ENCODE measurements at places on chromosomes 4 and X. TPM values are rescaled to one million over a fixed set of nuclear protein-coding genes. Genes with fewer than 3 reads are reported as not detected.

- DNase-seq: no peak
Observed at GRCh38 chr4:106985830-106986229, 50.3 kb downstream of the DKK2 start.

ING2 gene
- total RNA-seq: 8.1 TPM

GRCh38 chr4:38297061-38297460 is 336.9 kb downstream of the PTTG2 start:
- DNase-seq: no peak

MAGEB10 gene
- not detected for total RNA-seq

GRCh38 chr4:174910271-174910670 is 7.9 kb upstream of the ADAM29 start:
- no peak for DNase-seq

DNA sequence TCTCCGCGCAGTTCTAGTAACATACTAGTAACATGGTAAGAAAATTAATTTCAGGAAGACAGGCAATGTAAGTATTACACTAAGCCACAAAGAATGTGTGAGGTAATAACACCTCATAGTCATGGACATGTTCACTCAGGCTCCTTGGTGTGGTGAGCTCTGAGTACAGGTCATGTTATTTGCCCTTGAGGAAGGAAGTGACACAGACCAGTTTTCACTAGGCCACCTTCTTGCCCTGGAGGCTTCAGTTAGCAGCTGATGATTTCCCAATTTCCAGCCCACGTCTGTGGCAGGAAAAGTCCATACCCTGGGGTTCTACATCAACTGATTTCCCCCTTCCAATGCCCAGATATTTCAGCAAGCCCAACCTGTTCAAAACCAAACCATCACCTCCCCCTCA is 6.7 kb downstream of the APOO start:
- DNase-seq: no peak

GRCh38 chr4:93730251-93730650 is 98.3 kb upstream of the ATOH1 start:
- no peak for DNase-seq

DNA sequence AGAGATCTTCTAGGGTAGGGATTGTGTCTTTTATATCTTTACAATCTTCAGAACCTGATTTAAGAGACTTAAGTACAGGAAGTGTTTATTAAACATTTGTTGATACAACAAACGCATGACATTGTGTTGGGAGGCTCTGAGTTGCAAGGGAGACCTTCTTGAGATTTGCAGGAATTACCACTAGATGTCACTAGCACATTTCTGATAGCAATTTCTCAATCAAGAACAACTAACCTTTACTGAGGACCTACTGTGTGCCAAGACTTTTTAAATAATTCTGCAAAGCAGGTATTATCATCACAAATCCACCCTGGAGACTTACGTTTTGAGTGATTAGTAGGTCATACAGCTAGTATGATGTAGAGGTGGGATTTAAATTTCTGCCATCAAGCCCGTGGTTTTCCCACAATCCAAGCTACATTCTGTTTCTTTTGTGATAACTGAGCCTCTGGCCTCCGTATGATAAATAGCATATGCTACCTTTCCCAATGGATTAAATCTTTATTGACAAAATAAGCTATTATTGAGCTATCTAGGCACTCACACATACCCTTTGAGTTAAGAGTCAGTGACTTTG is 986.0 kb downstream of the CCSER1 start:
- no peak for DNase-seq

GRCh38 chr4:39043861-39044363 is 11.7 kb upstream of the TMEM156 start:
- no peak for DNase-seq

DNA sequence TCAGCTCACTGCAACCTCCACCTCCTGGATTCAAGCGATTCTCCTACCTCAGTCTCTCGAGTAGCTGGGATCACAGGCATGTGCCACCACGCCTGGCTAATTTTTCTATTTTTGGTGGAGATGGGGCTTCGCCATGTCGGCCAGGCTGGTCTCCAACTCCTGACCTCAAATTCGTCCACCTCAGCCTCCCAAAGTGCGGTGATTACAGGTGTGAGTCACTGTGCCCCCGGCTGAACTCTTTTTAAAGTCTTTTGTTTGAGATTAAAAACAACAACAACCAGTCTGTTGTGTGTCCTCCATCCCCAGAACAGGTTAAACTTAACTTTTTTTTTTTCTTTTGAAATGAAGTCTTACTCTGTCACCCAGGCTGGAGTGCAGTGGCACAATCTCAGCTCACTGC is 36.3 kb upstream of the RBPJ start:
- no peak for DNase-seq

- DNase-seq: no peak
Observed at GRCh38 chr4:52202931-52203330, 151.8 kb downstream of the SPATA18 start.

- no peak for DNase-seq
Observed at GRCh38 chr4:152690706-152691651, 11.2 kb upstream of the TMEM154 start.

GAGE12F gene
- total RNA-seq: not detected

DNA sequence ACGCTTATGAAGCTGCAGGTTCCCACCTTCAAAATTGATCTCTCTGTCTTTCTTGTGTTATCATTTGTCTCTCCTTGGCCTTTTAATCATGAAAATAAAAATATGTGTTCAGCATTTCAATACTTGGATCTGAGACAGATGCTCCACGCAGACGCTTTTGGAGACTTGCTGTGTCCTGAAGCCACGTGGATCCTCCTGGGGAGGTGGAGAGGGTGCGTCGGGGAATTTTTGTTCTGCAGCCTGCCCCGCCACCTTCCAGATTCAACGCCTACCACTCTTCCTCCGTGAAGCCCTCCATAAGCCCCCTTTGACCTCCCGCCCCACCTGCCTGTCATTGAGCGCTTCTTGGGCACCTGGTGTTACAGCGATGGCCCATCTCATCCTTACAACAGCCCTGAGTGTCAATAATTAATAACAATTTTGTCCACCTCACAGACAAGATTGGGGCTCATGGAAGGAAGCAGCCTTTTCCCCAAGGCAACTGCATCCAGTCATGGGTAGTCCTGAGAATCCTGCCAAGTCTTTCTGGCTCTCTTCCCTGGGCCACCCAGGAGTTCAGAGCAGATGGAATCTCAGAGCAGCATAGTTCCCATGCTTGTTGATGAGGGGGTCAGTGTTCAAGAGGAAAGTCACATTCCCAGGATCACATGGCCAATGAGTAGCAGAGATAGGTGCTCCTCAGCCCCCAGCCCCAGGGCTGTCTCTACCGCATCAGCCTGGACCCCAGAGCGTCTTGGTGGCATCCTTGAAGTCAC is 172.6 kb upstream of the PSAPL1 start:
- DNase-seq: no peak

DNA sequence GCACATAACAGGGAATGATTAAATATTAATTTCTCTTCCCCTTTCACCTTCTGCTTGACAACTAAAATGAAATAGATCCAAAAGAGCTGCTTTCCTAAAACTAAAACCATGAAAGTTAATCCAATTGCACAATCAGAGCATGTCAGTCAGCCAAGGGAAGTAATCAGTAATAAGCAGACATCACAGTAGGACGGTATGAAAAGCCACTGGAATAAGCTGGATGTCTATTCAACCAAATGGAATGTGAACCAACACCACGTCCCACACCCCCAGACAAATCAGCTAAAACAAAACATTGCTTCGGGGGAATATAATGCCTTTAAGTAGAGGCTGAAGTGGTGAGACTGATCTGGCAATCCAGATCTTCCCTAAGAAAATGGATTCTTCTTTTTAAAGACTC is 859.4 kb upstream of the FTHL17 start:
- no peak for DNase-seq

SSX2 gene
- total RNA-seq: not detected

DNA sequence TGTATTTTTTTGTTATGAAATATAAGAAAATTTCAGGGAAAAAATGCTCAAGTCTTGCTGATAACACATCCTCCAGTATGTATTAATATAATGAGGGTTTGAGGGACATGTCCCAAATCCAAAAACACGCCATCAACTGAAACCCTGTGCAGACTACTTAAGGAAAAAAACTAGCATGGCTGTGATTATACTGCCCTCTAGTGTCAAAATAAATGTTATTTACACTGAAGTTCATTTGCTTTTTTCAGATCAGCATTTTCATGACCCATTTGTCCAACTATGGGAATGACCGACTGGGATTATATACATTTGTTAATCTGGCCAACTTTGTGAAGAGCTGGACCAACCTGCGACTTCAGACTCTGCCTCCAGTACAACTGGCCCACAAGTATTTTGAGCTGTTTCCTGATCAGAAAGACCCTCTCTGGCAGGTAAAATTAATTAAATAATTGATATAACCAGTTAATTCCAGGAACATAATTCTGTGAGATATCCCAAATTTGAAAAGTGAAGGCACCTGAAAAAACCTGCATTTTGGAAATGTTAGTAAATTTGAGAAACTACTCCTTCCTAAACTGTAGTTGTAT is 128.5 kb downstream of the PRSS12 start:
- no peak for DNase-seq

GRCh38 chr4:7906171-7906701 is 33.4 kb downstream of the AFAP1 start:
- DNase-seq: no peak

DNA sequence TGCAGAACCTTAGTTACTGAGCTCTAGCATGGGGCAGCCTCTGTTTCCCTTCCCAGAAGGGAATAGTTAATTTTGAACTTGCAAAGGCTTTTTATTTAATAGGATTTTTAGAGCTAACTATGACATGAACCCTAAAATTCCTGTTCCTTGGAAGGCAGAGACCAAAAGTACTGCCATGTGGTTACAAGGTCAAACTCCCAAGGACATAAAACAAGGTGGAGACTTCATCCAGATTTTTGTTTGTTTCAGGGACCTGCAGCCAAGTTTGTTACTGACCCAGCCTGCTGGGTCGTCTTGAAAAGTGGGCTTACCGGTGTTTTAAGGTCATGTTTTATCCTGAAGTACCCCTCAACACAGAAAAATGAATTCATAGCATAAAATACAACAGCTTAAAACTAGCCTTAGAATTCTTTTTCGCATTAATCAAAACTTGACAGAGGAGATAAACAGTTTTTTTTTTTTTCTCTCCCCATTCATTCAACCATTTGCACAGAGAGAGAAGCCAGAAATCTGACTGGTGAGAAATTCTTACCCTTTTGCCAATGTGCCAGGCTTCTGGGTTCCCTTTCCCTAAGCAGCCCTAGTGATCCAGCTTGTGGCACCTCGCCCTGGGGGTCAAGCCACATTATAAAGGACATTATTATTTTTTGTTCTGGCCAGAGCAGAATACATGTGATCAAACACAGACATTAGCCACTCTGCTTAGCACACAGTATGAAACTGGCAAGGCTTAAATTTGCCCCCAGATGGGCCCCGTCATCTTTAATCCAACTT is 21.5 kb upstream of the GRPEL1 start:
- no peak for DNase-seq

CFAP47 gene
- not detected for total RNA-seq

GRCh38 chr4:113303315-113303714 is 253.9 kb downstream of the ANK2 start:
- no peak for DNase-seq

TLL1 gene
- 7.9 TPM for total RNA-seq

APELA gene
- not detected for total RNA-seq

DNA sequence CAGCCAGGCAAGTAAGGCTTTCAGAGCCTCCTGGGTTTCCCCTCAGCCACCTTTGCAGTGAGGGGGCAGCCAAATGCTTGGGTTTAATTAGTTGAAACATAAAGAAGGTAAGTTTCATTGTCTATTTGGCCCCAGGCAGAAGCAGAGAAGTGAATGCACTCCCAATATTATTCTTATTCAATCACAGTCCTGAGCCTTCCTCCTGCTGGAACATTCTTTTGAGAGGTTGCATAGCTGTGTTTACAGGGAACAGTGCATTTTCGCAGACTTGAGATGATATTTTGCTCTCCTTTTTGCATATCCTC is 13.9 kb downstream of the SLC2A9 start:
- DNase-seq: no peak

Data from vagina (tissue), 2 donors.